ENCODE measurements at places on chromosomes 1 and 21.

- DNase-seq, result peak; percentile 76
These were observed 36.6 kb upstream of the HMGN1 start for GRCh38 chr21:39385299-39386145.

DNA sequence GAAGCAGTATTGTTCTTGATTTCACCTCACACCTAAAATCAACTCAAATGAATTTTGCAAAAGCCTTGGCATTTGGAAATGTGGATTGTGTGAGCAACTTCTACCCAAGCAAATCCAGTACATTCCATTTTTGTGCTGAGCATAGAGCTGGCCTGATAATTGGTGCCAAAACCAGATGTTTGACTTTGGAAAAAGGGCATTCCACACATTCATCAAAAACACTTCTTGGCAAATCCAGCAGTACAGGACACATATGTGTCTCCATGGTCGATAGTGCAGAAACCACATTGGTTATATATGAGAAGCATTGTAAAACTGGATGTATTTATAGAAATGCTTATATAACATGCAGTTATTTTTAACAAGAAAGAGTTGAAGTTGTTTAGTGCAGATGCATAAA is 210.4 kb downstream of the KCNK2 start:
- DNase-seq, result no peak

DNA sequence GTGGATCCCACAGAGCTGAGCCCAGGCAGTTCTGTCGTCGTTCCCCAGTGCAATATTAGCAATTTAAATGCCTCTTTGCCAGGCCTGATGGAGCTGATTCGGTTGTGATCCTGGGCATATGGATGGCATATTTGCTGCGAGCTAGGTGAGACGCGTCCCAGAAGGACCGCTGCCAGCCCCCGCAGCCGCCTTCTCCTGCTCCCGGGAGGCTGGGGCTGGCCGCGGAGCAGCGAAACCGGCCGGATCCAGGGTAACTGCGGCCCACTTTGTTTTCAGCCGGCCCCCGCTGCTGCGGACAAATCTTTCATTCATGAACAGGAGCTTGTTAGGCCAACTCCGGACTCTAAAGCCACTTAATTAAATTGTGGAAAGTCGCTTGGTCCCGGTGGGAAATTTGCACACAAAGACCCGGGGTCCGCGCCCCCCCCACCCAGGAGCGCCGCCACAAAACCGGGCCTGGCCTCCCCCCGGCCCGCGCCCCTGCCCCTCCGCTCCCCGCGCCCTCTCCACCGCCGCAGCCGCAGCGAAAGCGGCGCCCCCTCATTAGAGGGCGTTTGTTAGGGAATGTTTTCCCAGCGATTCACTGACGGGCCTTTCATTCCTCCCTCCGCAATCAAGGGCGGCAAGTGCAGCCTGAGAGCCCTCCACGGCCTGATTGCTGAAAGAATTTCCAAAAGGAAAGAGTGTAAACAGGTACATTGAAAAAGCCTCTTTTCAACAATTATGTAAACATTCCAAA is 383.3 kb downstream of the RRAGC start:
- no peak for DNase-seq

- no peak for DNase-seq
These were observed 46.7 kb upstream of the LAMC2 start for GRCh38 chr1:183139281-183139942.

DNA sequence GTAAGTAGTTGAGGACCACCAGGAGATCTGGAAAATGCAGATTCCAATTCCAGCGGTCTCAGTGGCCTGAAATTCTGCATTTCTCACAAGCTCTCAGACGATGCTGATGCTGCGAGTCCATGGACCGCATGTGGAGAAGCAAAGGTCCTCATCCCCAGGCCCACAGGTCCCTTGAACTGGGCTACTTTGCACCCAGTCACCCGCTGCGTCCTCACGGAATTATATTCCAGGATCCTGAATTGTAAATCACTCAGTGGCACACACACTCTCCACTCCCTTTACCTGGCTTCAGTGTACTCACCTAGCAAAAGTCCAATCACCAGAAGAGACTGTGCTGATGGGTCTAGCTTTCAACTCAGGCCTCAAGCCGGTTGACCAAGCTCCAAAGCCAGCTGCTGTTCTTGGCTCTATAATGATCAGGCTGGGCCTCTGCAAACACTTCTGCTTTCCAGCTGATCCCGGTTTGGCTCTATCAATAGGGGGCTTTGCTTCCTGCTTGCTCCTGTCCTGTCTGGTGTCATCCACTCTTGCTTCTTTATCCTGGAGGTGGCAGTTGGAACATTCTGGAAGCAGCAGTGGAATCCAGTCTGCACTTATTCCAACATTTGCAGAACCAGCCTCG is 904 bp upstream of the RPL22 start:
- no peak for DNase-seq

DNA sequence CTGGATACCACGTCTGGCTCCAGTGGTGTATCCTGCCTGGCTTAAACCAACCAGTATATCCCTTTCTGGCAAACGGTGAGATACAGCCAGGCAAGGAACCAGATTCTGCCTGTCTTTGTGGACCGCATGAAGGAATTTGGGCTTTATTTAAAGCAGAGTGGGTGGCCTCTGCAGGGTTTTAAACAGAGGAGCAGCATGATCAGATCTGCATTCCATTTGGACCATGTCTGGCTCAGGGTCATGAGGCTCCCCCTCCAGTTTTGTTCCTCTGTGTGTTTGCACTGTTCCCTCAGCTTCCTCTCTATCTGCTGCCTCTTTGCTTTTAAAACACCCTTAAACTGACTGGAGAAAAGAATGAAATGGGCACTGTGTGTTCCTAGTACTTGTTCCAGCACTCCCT is 195.0 kb downstream of the GIPC2 start:
- no peak for DNase-seq

Measured in erythroblast (primary cell).